Cortex of kidney (tissue), 1 donor: ENCODE measurements at places on chromosomes 7 and 10.

GRCh38 chr7:16921644-16922257 is 40.0 kb upstream of the AGR3 start:
- DNase-seq = no peak

DNA sequence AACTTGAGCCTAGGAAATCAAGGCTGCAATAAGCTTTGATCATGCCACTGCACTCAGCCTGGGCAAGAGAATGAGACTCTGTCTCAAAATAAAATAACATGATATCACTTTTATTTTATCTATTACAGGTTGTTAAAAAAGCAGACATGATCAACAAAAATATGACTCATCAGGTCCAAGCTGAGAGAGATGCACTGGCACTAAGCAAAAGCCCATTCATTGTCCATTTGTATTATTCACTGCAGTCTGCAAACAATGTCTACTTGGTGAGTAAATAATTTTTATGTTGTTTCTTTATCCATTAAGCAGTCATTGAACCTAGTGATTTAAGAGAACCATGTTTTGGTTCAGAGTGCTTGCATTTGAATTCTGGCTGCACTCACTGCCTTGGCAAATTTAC is 3.3 kb downstream of the MASTL start:
- DNase-seq = no peak

- DNase-seq = no peak
Observed at GRCh38 chr10:57624856-57625592, 642.7 kb downstream of the IPMK start.

DNA sequence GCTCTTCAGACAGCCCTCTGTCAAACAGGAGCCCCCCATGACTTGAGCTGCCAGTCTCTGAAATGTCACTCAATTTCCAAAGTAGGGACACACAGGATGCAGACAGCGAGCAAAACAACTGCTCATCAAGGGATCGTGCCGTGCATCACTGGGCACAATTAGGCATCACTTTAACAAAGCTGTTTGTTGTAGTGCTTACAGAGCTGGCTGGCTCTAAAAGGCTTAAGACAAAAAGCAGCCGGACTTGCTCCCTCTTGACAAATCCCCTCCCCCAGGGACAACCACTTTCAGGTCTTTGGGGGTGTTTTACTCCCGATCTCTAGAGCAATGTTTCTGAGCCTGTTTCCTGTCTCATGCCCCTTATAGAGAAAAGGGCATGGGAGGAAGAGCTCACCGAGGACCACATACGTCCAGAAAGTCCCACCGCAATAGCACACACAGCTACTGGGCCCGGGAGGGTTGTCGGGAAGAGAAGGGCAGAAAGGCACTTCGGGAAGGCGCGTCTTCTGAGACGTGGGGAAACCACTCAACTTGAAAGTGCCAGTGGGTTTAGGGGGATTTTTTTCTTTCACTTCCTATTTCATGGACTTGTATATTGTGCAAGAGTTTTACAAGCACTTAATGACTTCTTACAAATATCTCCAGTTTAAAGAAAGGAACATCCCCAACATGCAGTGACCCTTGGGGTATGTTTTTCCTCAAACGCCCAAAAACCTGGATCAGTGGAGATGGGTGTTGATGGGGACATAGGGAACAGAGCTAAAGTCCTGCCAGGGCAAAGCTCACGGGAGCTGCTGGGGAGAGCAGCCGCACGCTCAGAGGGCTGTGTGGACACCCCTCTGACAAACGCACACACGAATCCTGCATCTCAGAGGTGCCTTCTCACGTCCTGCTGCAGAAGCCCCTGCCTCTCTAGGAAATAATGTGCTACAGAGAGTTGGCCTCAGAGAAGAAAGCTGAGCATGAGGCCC is 27.1 kb downstream of the LRRC20 start:
- no peak for DNase-seq

GRCh38 chr7:17370901-17371585 is 72.6 kb downstream of the AHR start:
- DNase-seq = no peak

DNA sequence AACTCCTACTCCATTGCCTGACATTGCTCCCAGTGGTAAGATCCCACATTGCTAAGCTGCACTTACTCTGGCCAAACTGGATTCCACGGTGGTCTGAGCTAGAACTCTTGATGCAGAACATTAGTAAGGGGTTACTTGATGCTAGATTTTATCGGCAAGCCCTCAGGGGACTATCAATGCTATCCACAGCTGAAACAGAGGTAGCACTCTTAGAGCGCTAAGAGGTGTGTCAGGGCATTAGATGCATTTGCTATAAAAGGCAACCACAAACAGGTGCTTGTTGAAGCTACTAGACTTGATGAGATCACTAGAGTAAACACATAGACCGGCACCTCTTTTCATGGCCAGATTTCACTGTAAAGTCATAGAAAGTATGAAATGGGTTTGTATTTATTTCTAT is 116.3 kb downstream of the MDFIC start:
- no peak for DNase-seq

GRCh38 chr7:157408258-157409101 is 71.7 kb downstream of the DNAJB6 start:
- no peak for DNase-seq

DNA sequence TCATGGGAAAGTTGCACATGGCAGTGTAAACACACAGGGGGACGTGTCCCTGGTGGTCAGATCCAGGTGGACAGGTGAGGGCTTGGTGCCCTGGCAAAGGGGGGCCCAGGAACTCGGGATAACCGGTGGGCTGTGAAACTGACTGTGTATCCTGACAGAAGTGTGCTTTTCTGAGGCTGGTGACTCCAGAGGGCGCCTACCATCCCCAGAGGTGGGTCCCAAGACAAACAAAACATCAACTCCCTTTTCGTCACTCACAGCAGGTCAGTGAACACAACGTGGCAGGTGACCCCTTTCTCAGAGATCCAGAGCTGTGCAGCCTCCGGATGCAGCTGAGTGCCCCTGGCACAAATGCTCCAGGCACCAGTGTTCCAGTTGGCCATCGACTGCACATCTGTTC is 56.0 kb upstream of the DDC start:
- no peak for DNase-seq

DNA sequence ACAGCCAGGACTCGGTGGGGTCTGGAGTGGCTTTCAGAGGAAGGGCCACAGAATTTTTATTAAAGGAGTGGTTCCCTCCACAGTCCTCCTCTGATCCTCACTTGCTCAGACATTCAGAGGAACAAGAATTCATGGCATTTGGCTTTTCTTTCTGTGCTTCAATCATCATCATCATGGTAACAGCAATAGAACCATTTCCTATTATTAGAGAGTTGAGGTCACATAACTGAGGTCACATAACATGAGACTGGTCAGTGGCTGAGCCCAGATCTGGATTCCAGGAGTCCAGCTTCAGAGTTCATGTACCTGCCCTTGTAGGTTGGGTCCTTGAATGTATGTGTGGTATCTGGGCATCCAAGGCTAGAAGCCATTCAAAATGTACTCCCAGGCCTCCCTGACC is 177.3 kb upstream of the GRB10 start:
- no peak for DNase-seq

DNA sequence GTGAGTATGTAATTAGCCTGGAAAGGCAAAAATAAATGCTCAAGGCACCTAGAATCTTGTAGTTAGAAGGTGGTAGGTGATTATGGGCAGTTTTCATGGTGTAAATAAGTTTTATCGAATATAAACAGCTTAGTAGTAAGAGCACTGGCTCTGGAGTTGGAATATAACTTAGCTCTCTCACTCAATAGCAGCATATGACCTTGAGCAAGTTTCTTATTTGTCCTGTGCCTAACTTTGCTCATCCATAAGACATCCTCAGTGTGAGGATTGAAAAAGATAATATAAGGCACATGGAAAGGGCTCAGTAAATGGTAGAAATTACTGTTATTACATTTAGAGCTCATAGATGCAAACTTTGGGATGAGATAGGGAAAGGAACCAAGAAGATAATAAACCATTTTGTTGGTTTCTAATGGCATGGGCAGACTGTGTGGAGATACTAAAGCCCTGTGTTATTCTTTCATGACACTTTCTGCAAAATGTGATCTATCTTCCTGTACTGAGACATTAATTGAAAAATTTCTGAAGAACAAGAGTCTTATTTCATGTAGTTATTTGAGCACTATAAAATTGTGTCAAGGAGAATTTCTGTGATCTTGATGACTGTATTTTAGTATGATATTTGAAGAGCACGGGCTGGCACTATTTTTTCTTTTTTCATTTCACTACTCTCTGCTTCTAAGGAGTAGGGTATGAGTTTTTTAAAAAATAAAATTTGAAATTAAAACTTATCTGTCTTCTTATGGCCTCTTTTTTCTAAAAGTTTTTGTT is 3.1 kb downstream of the SLK start:
- DNase-seq = no peak

GRCh38 chr7:116224492-116225098 is 14.3 kb downstream of the TES start:
- no peak for DNase-seq

- DNase-seq = no peak
Observed at GRCh38 chr7:43686991-43687390, 42.3 kb downstream of the COA1 start.

DNA sequence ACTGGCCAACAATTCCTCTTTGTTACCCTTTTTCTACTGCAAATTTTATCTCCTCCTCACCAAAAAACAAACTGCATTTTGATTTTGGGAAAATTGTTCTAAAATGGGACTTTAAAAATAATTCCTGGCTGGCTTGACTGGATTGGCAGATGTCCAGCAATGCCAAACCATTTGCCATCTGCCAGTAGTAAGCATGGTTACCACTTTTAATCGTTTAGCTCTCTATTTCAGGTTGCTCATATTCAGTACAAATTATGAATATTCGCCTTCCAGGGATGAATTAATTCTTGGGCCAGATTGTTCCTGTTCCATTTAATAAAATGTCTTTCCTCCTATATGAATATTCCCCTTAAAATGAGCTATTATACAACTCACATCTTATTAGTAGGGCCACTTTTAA is 35.7 kb downstream of the SMNDC1 start:
- DNase-seq = no peak

GRCh38 chr10:77226452-77226851 is 411.2 kb downstream of the KCNMA1 start:
- DNase-seq = no peak

DNA sequence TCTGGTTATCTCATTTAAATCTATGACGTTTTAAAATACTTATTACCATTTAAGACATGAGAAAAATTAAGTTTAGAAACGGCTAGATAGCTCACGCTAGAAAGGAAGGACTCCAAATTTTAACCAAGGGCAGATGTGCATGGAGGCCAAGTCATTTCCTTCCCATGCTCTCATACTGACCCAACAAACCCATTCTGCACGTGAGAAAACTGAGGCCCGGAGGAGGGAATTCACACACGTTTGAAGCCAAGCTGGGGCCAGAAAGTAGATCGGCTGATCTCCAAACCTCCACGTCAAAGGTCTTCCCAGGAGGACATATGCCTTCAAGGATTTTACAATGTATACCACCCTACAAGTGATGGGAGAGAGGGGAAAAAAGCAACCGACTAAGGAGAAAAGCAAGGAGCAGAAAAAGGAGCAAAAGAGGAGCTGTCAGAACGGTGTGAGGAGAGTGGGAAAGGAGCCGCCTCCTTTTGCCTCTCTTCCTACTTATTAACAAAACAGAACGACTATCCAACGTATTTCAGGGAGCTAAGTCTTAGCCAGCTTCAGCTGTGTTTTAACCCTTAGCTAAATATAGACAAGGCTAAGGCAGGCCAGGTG is 645 bp upstream of the SIRT1 start:
- no peak for DNase-seq

- no peak for DNase-seq
Observed at GRCh38 chr7:74290553-74290950, 1.3 kb downstream of the CLIP2 start.

DNA sequence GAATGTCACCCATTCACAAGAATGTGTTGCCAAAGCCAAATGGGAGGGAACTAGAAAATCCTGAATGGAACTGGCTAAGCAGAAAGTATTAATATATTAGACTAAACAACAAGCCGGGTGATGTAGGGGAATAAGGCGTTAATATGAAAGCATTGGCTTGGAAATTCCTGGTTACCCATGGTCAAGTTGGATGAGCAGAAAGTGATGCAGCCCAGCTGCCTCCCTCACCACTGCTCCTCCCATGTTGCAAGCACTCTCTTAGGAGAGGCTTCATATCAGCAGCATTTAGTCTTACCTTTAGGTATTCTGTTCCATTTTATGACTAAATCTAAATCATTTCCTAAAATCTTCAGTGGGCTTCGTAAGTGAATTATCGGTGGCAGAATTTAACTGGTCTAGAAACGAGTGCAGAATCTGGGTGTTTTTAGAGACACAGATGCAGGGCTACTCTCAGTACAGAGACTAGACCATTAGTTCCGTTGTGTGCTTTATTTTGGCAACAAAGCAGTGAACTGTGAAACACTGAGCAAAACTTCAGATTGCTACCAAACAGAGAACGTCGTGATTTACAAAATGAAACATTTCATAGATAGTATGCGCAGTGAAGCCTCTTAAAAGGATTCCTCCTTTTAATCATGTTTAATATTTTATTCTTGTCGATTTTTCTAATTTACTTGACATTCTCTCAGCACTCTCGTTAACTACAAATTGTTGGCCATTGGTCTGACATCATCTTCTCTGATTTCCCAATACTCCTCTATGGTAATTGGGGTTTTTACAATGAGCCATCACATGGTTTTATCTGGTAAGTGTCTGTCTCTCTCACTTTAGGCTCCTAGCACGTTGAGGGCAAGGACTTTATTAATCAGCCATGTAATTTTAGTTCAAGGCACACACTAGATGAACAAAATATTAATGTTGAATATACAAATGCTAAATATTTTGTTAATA is 22.0 kb upstream of the HGF start:
- DNase-seq = no peak

- no peak for DNase-seq
Observed at GRCh38 chr7:10940704-10941355, 32.8 kb upstream of the PHF14 start.

DNA sequence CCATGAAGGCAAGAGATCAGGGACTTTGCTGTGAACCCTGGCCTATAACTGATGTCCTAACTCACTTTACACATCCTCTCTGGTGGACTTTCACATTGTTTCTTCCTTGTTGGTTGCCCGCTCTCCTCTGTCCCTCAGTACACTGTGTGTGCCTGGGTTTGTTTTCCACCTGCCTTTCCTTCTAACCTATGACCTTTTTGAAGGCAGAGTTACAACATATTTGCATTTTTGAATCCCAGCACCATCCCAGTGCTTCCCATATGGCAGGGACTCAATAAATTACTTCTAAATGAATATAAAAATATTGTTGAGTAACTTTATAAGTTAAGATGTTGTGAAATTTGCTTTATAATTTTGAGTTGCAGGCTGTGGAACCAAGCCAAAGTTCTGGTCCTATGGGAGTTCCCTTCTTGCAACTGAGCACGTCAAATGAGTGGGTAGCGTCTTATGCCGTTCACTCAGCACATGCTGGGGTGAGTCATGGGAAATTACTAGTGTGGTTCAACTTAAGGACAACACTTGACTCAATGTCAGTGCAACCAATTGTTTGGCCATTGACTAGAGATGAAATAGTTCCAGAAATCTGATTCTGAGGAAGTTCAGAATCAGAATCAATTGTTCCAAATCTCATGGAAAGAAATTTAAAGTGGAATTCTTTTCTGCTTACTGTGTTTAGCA is 250.9 kb downstream of the TWIST1 start:
- DNase-seq = no peak
